CD4-positive, alpha-beta T cell treated with Interleukin-21 for 1 hour (primary cell): ENCODE measurements at places on chromosomes 2 and 18.

DNA sequence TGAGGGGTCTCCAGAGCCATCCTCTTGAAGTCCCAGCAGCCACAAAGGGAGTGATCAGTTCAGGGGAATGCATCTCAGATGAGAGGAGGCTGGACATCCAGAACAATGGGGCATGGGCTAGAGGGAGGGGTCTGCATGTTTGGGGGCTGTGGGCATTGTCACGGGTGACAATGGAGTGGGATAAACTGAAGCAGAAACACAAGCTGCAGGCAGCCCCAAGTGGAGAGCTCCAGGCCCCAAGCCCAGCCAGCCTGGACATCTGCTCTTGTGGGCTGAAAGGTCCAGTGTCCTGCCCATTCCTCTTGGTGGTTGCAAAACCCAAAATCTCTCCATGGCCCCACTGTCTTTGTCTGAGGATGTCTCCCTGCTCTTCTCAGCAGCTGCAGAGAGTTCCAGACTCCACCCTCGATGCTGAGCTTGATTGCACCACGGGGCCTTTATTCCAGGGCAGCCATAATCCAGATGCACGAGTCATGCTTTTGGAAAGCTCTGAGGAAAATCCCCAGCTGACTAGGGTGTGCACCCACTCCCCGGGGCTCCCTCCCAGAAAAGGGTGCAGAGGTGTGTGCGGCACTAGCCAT lies 149.4 kb downstream of the TNS1 start:
- no peak for DNase-seq

GRCh38 chr2:219634951-219635751 lies 7.7 kb downstream of the SLC4A3 start:
- no peak for DNase-seq

- DNase-seq = no peak
Observed at GRCh38 chr18:38790303-38790702, 1224.7 kb upstream of the CELF4 start.

DNA sequence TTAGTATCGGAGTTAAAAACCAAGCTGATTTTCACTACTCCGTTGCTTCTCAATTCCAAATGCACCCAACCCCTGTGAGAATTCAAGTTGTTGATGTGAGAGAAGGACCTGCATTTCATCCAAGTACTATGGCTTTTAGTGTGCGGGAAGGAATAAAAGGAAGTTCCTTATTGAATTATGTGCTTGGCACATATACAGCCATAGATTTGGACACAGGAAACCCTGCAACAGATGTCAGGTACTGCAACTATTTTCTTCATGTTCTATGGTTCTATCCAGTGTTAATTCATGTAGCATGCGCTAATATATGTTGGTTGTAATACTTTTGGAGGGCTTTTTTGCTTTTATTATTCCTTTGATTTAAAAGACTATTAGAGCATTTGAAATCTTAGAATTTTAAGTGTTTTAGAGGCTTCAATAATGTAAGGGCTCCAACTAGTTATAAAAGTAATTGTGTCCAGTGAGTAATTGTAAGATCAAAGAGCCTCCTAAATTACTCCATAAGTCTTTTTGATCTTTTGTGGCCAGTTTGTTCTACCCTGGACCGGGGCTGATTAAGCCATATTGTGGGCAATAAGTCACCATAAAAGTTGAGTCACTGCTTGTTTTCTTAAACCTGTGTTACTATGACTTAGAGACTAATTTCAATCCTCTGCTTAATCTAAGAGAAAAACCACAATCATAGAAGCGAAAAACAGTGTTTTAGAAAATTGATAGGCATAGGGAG lies 22.9 kb downstream of the DSG4 start:
- no peak for DNase-seq

DNA sequence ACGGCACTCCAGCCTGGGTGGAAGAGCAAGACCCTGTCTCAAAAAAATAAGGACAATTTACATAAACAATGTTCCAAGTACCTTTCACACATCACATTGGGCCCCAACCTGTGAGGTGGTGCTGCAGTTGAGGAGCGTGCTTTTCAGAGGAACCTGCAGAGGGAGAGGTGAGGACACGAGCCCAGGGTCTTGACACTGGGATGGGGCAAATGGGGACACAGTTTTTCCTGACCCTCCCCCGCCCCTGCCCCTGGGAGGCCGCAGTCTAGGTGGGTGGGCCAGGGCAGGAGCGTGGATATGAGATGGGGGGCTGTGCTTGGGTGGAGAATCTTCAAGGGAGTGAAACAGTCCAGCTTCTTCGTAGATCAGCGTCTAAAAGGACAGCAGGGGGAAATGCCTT lies 112.9 kb downstream of the SEPTIN10 start:
- DNase-seq = no peak
